HFFc6 (cell line): ENCODE measurements at places on chromosomes 7 and 10. TPM values are rescaled to one million over a fixed set of nuclear protein-coding genes. Genes with fewer than 3 reads are reported as not detected.
A peak's percentile ranks its signal among the peaks of the same experiment; 100 is the strongest.

GRCh38 chr10:34143466-34143865, 671.6 kb downstream of the PARD3 start:
- no peak for DNase-seq

DNA sequence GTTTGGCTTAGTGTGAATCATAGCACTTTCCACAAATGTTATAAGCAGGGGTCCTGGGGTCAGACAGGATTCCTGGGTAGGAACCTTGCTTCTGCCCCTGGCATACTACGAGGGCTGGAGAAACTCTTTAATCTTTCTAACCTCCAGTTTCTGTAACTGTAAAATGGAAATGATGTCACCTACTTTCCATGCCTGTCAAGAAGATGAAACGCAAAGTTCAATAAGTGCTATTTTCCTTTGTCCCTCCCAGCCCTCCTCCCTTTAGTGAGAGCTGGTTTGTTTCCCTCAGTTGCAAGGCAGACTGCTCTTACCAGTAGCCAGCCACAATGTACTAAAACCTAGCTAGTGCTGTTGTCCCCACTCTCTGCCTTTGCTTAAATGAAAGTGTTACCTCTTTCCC, 117.1 kb upstream of the HPS1 start:
- DNase-seq = no peak

GRCh38 chr10:100345570-100346330, 1.3 kb upstream of the SCD start:
- DNase-seq = peak; percentile 47

GRCh38 chr7:134480730-134481129, 21.8 kb upstream of the AKR1B1 start:
- peak; percentile 38 for DNase-seq

DNA sequence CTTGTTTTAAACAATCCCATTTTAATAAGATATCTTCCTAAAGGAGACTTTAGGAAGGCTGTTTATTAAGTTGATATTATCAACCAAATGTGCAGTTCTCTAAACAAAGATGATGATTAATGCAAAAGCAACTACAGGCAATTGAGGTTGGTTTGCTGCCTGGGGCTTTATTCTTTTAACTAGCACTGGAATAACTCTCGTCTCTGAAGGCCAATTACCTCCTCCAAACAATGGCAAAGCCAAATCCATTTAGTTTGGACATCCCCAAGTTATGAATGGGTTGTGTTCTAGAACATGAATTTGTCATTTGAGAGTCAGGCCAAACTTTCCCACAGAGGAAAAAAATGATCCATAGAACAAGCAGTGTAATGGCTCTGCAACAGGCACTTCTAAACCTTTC, 114.1 kb downstream of the SLC16A9 start:
- peak; percentile 7 for DNase-seq

DNA sequence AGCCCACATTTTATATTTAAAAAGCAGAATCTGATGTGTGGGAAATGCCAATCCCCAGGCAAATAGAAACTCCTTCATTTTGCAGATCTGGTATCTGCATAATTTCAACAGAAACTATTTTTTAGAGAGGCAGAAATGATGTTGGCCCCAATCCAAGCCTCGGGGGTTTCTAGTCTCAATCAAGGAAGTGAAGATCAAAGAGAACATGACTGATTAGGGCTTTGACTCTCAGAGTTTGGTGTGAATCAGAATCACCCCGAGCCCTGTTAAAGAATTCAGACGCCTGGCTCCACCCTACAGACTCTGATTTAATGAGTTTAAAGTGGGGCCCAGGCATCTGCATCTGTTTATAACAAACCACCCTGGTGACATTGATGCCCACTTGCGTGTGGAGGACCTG, 36.7 kb upstream of the UBE2H start:
- DNase-seq = no peak

- DNase-seq = no peak
These were observed 110.0 kb downstream of the TACC2 start for GRCh38 chr10:122098924-122099323.

DNA sequence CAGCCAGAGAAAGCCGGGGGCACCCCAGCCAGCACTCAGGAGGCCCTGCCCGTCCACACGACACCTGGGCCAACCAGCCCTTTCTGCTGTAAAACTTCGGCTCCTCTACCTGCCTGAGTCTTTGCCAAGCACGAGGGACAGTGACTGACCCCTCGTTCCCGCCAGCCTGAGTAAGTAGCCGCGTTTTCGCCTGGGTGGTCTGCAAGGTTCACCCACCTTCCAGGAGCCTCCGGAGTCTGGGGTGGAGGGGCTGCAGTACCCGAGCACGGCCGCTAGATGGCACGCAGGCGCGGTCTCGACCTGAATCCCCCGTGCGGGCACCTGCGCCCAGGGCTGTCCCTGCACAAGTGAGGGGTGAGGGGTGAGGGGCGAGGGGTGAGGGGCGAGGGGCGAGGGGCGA, 192.7 kb downstream of the PTPRN2 start:
- DNase-seq = no peak

- no peak for DNase-seq
These were observed 97.3 kb downstream of the GLI3 start for GRCh38 chr7:42139751-42140150.

Gene EEPD1
- total RNA-seq = 0.95 to 1.5 TPM (median 1.4 TPM) in 3 replicates
